ENCODE measurements at places on chromosomes 3 and 15.

- DNase-seq: no peak
Observed at GRCh38 chr3:46006238-46007032, 10.8 kb upstream of the FYCO1 start.

DNA sequence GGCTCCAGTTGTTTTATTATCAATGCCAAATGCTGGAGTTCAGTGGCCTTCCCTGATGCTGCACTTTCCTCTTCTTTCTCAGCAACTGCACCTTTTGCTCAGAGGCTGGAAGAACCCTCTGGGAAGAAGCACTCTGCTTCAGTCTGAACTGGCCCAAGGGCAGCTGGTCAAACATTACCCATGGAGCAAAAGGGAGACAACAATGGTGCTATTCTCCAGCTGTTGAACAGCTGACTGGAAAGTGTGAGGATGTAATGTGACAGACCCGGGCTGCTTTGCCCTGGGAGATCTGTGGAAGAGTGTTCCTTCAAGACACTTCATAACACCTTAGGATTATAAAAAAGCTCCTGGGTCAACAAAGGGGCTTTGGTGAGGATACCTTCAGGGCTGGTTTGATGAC is 84.9 kb downstream of the EPHB1 start:
- no peak for DNase-seq

GRCh38 chr3:110272525-110272924 is 799.1 kb upstream of the NECTIN3 start:
- no peak for DNase-seq

DNA sequence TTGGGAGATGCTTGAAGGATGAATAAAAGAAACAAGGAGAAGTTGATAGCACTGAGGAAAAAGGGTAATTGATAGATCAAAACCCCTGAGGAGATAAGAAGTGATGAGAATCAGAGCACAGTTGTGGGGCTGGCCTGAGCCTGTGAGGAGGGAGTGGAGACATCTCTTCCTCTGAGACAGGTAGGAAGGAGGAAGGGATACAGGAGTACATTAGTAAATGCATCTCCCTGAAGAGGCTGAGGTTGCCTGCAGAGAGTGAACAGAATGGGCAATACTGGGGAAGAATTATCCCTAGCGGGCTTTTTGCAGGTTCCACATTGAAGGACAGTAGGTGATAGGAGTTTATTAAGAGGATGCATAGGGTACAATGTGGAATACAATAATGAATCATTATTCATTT is 17.3 kb upstream of the SCAMP5 start:
- no peak for DNase-seq

- no peak for DNase-seq
Observed at GRCh38 chr3:11335056-11335608, 62.9 kb downstream of the ATG7 start.

GRCh38 chr3:59469948-59470723 is 420.3 kb upstream of the CFAP20DC start:
- DNase-seq: no peak

- no peak for DNase-seq
Observed at GRCh38 chr3:119652306-119653033, 7.9 kb downstream of the POPDC2 start.

GRCh38 chr15:64862408-64862807 is 20.7 kb downstream of the PLEKHO2 start:
- DNase-seq: no peak

DNA sequence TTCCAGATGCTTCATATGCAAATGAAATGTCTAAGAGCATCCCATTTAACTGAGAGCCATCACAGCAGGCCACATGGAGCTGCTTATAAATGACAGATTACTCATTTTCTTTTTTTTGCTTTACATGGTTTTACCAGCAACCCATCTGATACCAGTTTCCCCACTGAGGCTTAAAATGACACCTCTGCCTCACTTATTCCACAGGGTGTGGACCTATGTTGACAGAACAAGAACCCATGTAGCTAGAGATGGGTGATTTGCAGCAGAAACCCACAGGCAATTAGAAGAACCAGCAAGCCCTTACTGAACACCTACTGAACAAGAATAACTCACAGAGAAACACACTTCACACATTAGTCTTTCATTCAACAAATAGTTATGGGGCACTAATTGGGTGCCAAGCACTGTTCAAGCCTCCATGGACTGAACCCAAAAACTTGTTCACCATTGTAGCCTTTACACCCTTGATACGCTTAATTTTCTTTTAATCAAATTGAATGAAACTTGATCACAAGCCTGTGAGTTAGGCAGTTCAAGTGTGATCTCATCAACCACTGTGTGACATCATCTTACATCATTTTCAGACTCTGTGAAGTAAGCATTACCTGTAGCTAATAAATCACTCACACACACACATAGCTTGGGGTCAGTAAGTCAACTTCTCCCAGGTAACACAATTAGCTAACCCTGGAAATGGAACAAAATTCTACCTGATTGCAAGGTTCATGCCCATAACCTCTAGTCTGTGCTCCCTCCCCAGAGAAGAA is 45.4 kb downstream of the MAGI1 start:
- DNase-seq: no peak

GRCh38 chr3:178629430-178630178 is 93.4 kb downstream of the KCNMB2 start:
- DNase-seq: no peak

DNA sequence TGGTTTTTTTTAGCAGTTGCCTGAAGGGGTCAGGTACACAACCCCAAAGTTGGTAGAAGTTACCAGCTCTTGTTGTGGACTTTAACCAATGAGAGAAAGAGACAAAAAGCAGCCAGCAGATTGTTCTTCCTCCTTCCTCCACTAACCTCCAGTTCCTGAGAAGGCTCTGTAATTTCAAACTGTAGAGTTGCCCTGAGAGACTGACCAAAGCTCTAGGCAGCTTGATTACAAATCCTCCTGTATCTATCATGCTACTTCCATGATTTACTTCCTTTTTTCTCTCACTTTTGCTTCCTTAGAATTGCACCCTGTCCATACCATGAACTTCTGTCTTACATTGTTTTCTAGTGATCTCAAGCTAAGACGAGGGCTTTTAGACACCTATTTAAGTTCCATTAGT is 29.2 kb downstream of the NSUN3 start:
- no peak for DNase-seq

DNA sequence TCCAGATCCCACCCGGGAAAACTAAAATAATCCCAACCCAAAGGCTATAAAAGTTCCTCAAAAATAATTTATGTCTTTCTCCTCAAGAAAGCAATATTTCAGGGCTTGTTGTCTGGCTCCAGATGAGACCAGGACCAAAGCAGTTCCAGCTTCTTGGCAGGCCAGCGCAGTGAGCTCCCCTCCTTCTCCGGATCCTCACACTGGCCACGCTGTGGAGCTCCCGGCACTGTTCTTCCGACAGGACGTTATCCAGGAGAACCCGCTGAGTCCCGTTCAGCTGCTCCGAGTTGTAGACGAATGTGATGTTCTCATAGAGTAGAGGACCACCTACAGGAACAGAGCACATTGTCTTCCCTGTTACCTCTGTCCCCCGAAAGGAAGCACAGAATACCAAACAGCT is 146.3 kb downstream of the P3H2 start:
- DNase-seq: no peak

DNA sequence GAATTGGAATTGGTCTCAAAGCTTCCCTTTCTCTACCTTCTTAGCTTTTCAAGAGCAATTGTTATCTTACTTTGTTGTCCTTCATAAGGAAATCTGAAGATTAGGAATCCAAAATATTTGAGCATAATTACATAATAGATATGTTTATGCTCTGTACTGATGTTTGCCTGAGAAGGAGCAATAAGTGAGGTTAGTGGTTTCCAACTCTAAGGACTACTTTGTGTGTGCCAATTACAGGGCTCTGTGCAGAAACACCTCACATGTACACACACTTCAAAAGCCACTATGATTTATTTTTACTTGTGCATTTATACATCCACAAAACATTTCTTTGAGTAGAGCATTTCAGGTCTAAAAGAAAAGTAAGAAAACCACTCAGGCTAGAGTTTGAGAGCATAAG is 49.9 kb downstream of the MME start:
- DNase-seq: no peak

GRCh38 chr3:22887664-22888291 is 315.3 kb upstream of the UBE2E2 start:
- DNase-seq: no peak

DNA sequence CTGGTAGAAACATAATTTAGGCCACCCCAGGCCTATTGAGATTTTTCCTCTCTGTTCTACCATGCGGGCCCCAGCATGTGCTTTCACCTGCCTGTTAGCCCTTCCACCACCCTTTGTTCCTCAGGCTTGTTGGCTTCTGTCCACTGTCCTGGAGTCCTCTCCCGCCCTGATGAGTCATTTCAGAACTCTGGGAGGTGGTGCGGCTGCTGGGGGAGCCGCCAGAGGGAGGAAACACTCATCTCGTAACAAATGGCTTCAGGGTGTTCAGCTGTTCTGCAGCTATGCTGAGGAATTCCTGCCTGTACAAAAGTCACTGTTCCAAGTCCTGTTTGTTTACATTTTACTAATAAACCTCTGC is 36.3 kb downstream of the LRTM1 start:
- DNase-seq: no peak

GRCh38 chr3:129424185-129424841 is 4.1 kb downstream of the EFCAB12 start:
- DNase-seq: no peak

DNA sequence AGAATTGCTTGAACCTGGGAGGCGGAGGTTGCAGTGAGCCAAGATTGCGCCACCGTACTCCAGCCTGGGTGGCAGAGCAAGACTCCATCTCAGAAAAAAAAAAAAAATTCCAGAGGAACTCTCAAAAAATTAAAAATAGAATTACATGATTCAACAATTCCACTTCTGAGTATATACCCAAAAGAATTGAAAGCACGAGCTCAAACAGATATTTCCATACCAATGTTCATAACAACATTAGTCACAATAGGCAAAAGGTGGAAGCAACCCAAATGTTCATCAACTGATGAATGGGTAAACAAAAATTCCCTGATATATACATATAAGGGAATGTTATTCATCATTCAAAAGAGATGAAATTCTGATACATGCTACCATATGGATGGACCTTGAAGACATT is 16.9 kb upstream of the MORF4L1 start:
- no peak for DNase-seq

GRCh38 chr3:195113048-195113447 is 157.9 kb downstream of the XXYLT1 start:
- no peak for DNase-seq

DNA sequence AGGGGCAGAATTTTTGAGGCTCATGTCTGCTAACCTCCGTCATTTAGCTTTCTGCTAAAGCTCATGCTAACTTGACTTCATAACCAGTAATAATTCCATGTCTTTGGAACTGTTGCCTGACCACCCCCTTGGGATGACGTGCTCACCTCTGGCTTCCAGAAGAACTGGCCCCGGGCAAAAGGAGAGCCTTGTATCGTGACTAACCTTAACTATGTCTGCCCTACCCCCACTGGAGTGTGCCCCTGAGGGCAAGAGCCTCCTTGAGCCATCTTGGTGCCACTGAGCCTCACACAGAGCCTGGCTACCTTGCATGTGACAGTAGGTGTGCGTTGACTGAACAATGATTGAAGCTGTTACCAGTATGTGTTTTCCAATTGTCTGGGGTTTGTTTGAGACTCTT is 4.7 kb downstream of the LRRK1 start:
- DNase-seq: no peak

DNA sequence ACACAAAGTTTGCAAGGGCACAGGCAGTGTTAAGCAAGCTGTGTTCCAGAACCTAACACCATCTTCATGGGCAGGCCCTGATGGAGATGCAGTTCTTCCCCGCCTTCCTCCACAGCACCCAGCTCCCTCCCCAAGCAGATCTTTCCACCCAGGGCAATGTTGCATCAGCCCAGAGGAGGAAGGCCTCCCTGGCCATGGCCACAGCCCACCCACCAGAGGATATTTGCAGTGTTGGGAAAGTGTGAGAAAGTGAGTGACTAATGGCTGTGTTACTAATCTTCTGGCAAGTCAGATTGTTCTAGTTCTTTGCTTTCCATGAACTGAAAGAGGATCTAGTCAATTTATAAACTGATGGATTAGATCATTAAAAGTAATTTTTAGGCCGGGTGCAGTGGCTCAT is 42.0 kb upstream of the ATP10A start:
- DNase-seq: no peak

DNA sequence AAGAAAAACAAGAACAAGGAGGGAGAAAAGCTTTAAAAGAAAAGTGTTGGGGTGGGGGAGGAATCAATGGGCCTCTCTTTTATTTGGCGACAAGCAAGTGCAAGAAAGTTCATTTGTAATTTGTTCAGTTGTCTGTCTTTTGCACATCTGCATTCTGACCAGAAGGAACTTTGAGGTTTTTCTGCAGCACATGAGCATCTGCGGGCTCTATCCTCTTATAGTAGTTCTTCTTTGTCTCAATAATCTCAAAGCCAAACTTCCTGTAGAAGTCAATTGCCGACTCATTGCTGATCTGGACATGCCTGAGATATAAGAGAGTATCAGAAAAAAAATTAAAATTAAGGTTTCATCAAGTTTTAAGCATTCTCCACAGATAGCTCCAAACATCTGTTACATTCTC is 24.4 kb downstream of the NAA50 start:
- no peak for DNase-seq

GRCh38 chr3:68515237-68515636 is 417.1 kb downstream of the TAFA4 start:
- no peak for DNase-seq

DNA sequence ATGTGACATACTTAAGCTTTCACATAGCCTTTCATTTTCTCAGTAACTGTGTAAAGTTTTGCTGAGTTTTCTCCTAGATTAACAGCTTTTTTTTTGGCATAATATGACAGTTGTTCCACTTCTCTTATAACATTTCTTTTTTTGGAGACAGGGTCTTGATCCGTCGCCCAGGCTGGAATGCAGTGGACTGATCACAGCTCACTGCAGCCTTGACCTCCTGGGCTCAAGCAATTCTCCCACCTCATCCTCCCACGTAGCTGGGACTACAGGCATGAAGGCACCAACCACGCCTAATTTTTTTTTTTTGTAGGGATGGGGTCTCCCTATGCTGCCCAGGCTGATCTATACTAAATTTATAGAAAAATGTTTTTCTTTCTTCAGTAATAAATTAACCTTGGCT is 30.1 kb downstream of the DLG1 start:
- DNase-seq: no peak

Data from stimulated activated CD8-positive, alpha-beta memory T cell treated with anti-CD3 and anti-CD28 coated beads, Interleukin-2, amount 100 ng/mL, for 1 hour (primary cell).